Activated naive CD4-positive, alpha-beta T cell treated with anti-CD3 and anti-CD28 coated beads, Interleukin-2, amount 50 U/mL, for 16 hours (primary cell): ENCODE measurements at places on chromosomes 2 and 18.

DNA sequence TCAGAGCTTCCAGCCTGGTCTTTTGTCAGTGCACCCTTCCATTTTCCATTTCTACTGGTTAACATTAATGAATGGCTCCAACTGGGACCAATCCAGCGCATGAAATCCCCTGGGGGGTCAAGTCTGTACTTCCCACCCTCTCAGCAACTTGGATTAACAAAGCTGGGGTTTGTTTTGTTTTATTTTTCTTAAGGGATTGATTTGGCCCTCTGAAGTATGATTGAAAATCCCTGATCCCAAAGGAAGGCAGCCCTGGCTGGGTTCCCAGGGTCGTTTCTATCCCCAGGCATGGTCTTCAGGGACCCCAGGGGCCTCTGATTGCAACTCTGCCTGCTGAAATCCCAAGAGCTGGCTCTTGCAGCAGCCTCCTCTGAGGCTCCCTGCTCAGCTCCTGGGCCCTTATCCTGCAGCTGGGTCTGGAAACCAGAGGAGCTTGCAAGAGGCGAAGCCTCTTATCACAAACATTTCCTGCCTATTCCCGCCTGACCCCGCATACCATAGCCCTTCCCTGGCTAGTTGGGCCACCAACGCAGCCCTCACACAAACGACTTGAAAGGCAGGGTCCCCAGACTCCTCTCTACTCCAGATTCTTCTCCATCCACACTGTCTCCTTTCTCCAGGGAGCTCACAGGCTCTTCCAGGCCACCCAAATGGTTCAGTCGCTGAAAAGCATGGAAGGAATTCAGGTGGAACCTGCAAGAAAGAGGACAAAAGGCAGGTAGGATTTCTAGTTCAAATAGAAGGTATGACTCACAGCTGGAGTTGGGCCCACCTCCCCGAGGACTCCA lies 109.7 kb upstream of the PKDCC start:
- DNase-seq, result no peak

- DNase-seq, result no peak
Observed at GRCh38 chr18:58263055-58263957, 219.3 kb downstream of the NEDD4L start.

- DNase-seq, result peak; percentile 54
Observed at GRCh38 chr2:101474731-101475384, at the start of gene RFX8. Gene RFX8 (minus strand): TSS chr2:101475112. CDS start chr2:101466848, 8,264 bp downstream.

GRCh38 chr2:213252206-213252605 lies 32.1 kb upstream of the SPAG16 start:
- no peak for DNase-seq

- no peak for DNase-seq
Observed at GRCh38 chr18:58049000-58049688, 5.1 kb downstream of the NEDD4L start.

- DNase-seq, result no peak
Observed at GRCh38 chr18:2843146-2843545, 3.7 kb upstream of the EMILIN2 start.

DNA sequence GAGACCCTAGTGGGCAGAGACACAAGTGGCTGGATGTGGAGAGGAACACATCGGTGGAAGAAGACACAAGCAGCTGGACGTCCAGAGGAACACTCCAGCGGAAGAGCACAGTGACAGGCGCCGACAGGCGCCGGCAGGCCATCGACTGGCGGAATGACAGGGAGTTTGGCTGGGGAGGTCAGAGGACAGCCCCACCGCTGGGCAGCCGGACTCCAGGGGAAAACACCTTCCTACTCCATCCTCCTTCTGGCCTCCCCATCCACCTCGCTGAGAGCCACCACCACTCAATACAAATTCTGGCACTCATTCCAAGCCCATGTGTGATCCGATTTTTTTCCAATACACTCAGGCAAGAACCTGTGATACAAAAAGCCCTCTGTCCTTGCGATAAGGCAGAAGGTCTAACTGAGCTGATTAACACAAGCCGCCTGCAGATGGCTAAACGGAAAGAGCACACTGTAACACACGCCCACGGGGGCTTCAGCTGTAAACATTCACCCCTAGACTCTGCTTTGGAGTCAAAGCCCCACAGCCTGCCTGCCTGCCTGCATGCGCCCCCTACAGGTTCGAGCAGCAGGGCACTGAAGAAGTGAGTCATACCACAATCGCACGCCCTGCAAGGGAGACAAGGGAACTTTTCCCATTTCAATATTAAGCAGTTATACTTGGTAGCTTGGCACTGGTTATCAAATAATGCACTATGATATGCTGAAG lies 50.2 kb upstream of the LRP1B start:
- DNase-seq, result no peak

DNA sequence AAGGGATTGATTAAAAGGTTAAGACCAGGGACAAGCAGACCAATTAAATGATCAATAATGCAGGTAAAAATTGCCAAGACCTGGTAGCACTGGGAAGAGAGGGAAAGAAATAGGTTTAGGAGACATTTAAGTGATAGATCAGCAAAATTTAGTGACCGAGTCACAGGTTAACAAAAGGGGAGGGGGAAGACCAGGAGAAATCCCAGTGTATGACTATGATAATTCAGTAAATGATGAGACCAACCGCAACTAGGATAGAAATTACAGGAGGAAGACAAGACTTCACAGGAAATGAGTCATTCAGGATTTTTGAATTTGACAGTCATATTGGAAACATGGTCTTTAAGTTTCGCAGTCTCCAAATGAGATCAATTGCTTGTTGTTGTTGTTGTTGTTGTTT lies 62.9 kb downstream of the COBLL1 start:
- no peak for DNase-seq

DNA sequence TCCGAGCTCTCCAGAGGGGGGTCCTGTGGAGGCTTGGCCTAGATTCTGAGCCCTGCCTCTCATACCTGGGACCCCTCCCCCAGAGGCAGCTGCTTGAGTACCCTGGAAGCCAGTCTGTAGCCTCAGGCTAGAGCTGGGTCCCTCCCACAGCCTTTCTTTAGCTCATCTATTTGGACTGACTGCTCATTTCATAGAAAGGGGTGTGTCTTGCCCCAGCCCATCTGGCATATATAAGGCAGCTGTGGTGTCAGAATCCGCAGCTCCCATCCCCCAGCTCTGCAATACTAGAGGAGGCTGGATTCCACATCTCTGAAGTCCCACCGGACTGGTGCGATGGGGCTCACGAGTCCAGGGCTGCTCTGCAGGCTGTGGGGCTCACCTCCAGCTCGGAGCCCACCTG lies 26.1 kb downstream of the MPHOSPH10 start:
- DNase-seq, result no peak

GRCh38 chr2:199160081-199160480 lies 297.7 kb downstream of the SATB2 start:
- no peak for DNase-seq

- no peak for DNase-seq
Observed at GRCh38 chr2:75605770-75606529, 40.6 kb upstream of the MRPL19 start.
